IMR-90 (cell line): ENCODE measurements at places on chromosomes 7 and 10. TPM values are rescaled to one million over a fixed set of nuclear protein-coding genes. Genes with fewer than 3 reads are reported as not detected.

Gene CALCR
- not detected in 2 replicates for polyA plus RNA-seq

Gene SLC18A3
- polyA plus RNA-seq, result not detected in 2 replicates

Gene HYAL4
- polyA plus RNA-seq, result not detected in 2 replicates

Gene SPACDR
- 1.3 and 2.1 TPM in 2 replicates for polyA plus RNA-seq

Gene PON1
- not detected in 2 replicates for polyA plus RNA-seq

Gene LRRC18
- polyA plus RNA-seq, result not detected in 2 replicates

Gene PYROXD2
- polyA plus RNA-seq, result 16.3 and 16.4 TPM in 2 replicates

Gene CDC14C
- not detected in 2 replicates for polyA plus RNA-seq

Gene PTN
- polyA plus RNA-seq, result 186 and 187 TPM in 2 replicates

Gene CDNF
- 1.1 and 1.3 TPM in 2 replicates for polyA plus RNA-seq

Gene ZNF503
- polyA plus RNA-seq, result 5.8 and 7.2 TPM in 2 replicates

Gene TECTB
- not detected in 2 replicates for polyA plus RNA-seq

Gene NRCAM
- polyA plus RNA-seq, result 0.43 and 0.46 TPM in 2 replicates

Gene GHITM
- 91.9 and 103 TPM in 2 replicates for polyA plus RNA-seq

Gene CRHR2
- not detected in 2 replicates for polyA plus RNA-seq

Gene IDI2
- not detected in 2 replicates for polyA plus RNA-seq

Gene TUBB8
- polyA plus RNA-seq, result 0.04 and 0.07 TPM in 2 replicates

Gene FAM25A
- not detected in 2 replicates for polyA plus RNA-seq

Gene TMEM176A
- not detected in 2 replicates for polyA plus RNA-seq

Gene NUTM2B
- 0.22 and 0.29 TPM in 2 replicates for polyA plus RNA-seq

Gene WNT16
- polyA plus RNA-seq, result 0.68 and 0.95 TPM in 2 replicates

Gene AKR1C8
- not detected in 2 replicates for polyA plus RNA-seq

Gene TPST1
- 35.2 and 37.7 TPM in 2 replicates for polyA plus RNA-seq

Gene MOSPD3
- 23.2 and 30.0 TPM in 2 replicates for polyA plus RNA-seq

Gene ZNF467
- polyA plus RNA-seq, result 0.67 and 0.77 TPM in 2 replicates

Gene EPHA1
- 0.10 TPM in 1 of 2 replicates, not detected in the other for polyA plus RNA-seq

Gene PLAU
- polyA plus RNA-seq, result 230 and 283 TPM in 2 replicates

Gene THSD7A
- polyA plus RNA-seq, result 0.02 and 0.04 TPM in 2 replicates

Gene TEX47
- polyA plus RNA-seq, result not detected in 2 replicates

Gene ZNF804B
- not detected in 2 replicates for polyA plus RNA-seq

Gene ZKSCAN1
- 10.8 and 13.7 TPM in 2 replicates for polyA plus RNA-seq

Gene KIAA1549
- polyA plus RNA-seq, result 3.2 and 3.3 TPM in 2 replicates

Gene CFAP69
- polyA plus RNA-seq, result 0.50 and 0.86 TPM in 2 replicates

Gene PTF1A
- not detected in 2 replicates for polyA plus RNA-seq

Gene CYP2C8
- polyA plus RNA-seq, result 0.05 TPM in 1 of 2 replicates, not detected in the other

Gene TAS2R5
- 0.32 and 0.33 TPM in 2 replicates for polyA plus RNA-seq

Gene VGF
- polyA plus RNA-seq, result 0.50 and 0.59 TPM in 2 replicates

Gene MYL10
- polyA plus RNA-seq, result not detected in 2 replicates

Gene GPR26
- not detected in 2 replicates for polyA plus RNA-seq

Gene NUTM2E
- polyA plus RNA-seq, result not detected in 2 replicates

Gene DOCK4
- polyA plus RNA-seq, result 4.2 and 4.4 TPM in 2 replicates

Gene TDRD1
- polyA plus RNA-seq, result not detected in 2 replicates

Gene OR13A1
- not detected in 2 replicates for polyA plus RNA-seq

Gene SCD
- polyA plus RNA-seq, result 56.6 and 65.1 TPM in 2 replicates

Gene ZNF273
- polyA plus RNA-seq, result 1.3 and 1.5 TPM in 2 replicates

Gene MSMB
- not detected in 2 replicates for polyA plus RNA-seq

Gene SLC26A5
- polyA plus RNA-seq, result not detected in 2 replicates

Gene RAB19
- polyA plus RNA-seq, result not detected in 2 replicates

Gene TMEM270
- 0.17 TPM in 1 of 2 replicates, not detected in the other for polyA plus RNA-seq

Gene ICA1
- not detected in 2 replicates for polyA plus RNA-seq

Gene DYNC1I1
- 0.15 and 0.17 TPM in 2 replicates for polyA plus RNA-seq

Gene FAM180A
- polyA plus RNA-seq, result 2.0 and 2.2 TPM in 2 replicates

Gene FGFR2
- polyA plus RNA-seq, result not detected in 2 replicates

Gene CLRN3
- polyA plus RNA-seq, result not detected in 2 replicates

Gene BLNK
- not detected in 2 replicates for polyA plus RNA-seq
